Brain pericyte (primary cell): ENCODE measurements at places on chromosomes 5 and 9.

GRCh38 chr5:61732369-61732768 is 400.3 kb downstream of the ZSWIM6 start:
- no peak for DNase-seq

- DNase-seq = no peak
Measured at GRCh38 chr5:67774267-67774552, 441.3 kb upstream of the PIK3R1 start.

DNA sequence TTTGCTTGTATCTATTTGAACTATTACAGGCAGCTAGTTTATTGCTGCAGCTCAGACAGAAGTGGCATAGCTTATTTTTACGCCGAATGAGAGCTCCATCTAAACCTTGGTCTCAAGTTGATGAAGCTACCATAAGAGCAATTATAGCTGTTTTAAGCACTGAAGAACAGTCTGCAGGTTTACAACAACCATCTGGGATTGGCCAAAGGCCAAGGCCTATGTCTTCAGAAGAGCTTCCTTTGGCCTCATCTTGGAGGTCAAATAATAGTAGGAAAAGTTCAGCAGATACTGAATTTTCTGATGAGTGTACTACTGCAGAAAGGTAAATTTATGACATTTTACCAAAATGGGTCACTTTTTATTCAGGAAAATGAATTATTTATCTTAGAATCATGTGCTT is 67.9 kb downstream of the YTHDC2 start:
- no peak for DNase-seq

GRCh38 chr5:93018461-93018860 is 562.6 kb downstream of the NR2F1-AS1 start:
- no peak for DNase-seq

DNA sequence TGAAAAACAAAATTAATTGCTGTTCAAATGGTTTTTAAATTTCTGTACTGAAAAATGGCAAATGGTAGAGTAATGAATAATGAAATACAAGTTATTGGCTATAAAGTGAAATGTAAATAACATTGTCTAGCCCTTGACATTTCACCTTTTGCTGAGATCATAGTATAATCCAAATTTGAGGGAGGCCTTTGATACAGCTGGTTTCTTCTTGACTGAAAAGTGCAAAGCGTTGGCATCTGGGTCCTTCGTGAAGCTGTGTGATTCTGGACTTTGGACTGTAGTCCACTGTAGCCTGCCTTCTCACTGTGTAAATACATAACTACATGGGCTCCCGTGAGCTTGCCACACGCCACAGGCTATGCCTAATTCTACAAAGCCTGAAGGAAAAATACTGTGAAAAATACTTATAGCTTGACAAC is 52.3 kb downstream of the ARHGEF28 start:
- DNase-seq = no peak

DNA sequence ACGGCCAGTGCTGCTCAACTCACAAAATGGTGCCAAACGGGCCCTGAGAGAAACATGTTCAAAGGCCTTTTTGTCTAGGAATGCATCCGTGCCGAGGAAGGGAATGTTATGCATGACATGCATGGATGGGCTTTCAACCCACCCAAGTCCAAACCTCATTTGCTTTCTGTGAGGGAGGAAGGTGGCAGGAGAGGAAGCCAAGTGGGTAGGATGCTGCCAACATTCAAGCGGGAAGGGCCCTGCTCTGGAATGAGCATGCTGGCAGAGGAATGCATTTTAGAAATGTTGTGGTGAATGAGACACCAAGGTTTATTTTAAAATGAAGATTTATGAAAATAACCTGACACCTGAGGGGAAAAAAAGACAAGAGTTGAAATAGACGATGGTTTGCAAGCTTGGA is 479.1 kb downstream of the CCDC171 start:
- DNase-seq = no peak
